G401 (cell line): ENCODE measurements at places on chromosomes 7 and 10.

- DNase-seq: no peak
These were observed 57.8 kb downstream of the BAMBI start for GRCh38 chr10:28734938-28735759.

DNA sequence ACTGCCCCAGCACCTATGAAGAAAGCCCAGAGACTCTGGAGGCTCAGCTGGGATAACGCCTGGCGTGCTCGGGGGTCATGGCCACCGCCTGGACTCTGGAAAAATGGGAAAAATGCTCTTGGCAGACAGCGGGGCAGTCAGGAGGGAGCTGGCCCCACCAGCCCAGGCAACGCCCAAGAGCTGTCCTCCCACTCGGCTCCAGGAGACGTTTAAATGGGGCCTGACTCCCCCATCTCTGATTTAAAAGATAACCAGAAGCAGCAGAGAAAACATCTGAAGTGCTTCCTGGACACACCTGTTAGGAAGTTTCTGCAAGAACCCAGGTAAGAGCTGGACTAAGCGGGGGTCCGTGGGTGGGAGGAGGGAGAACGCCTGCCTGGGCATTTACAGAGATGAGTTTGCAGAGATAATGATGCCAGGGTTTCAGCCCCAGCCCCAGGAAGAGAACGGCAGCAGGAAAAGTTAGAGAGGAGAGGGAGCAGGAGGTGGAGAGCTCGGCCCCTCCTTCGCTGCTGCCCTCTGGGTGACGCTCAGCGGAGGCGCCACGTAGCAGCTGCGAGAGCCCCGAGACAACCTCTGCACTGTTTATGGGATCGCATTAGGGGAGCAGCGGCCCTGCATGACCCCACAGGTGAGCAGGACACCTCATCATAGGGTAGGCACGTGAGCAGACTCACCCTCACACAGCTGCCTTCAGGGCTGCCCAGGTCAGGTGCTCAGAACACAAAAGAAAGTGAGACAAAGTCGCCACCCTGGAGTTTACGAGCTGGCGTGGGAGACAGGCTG, 83.5 kb upstream of the INSIG1 start:
- DNase-seq: no peak

- DNase-seq: no peak
These were observed 35.3 kb upstream of the KCNIP2 start for GRCh38 chr10:101878869-101879268.

DNA sequence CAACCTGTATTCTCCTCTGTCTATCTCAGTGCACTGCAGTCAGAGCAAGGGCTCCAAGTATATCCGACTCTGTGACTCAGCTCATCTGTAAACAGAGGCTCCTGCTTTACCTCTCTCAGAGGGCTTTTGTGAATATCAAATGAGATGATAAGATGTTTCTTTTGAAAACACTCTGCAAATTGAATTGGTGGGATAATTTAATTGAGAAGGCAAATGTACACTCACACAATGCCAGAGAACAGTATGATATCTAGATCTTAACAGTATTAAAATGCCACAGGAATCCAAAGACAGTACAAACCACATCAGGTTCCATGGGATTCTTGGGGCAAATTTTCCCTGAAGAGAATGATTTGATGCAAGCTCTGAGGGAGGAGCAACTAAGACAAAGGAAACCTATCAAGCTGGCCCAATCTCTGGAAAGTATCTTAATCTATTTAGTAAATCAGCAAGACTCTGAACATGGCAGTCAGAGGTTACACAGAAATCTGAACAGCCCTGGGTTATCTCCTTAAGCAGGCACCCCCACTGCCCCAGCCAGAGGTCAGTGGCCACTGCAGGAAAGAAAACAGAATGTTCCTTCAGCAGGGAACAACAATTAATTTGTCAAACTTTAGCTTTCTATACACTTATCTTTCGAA, 45.9 kb downstream of the DOCK4 start:
- DNase-seq: peak; percentile 56

GRCh38 chr10:46288601-46289206, 1.9 kb downstream of the ANTXRL start:
- DNase-seq: no peak

DNA sequence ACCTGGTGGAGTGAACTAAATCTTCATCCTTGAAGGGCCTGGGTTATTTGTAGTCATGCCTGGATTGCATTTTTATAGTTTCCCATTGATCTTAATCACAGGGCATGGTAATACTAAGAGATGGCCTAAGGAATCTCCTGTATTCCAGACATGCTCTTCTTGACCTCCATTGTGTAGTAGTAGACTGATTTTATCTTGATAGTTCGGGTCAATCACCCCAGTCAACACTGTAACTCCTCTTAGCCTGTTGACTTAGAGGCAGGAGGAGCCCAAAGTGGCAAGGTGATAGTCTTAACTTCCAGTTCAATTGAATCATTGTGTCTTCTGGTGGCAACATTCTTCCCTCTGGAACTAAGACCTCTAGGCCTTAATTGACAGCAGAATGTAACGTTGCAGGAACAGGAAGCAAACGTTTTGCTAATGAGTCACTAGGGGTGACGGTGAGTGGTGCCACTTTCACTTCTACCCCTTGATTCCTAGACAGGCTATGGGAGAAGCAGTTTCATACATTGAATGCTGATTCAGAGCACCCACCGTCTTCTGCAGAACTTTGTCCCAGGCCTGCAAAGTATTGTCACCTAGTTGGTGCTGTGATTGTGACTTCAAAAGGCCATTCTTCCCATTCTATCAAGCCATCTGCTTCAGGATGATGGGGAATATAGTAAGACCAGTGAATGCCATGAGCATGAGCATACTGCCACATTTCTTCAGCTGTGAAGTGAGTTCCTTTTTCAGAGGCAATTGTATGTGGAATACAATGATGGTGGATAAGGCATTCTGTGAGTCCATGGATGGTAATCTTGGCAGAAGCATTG, 24.0 kb upstream of the PAPSS2 start:
- DNase-seq: no peak

DNA sequence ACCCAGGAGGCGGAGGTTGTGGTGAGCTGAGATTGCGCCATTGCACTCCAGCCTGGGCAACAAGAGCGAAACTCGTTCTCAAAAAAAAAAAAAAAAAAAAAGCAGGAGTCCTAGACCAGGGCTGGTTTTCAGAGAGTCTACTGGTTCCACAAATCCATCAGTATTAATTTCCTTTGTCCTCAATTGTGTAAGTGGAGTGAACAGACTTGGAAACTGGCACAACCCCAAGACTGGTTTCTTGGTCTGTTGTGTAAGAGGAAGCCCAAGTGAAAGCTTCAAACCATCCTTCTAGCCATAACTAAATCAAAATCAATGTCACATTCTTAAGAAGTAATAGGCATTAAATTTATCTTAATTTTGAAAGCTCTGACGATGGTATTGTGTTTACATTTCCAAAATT, 213.6 kb downstream of the DGKI start:
- peak; percentile 7 for DNase-seq

GRCh38 chr10:82477776-82478175, 602.8 kb downstream of the NRG3 start:
- DNase-seq: no peak

- no peak for DNase-seq
These were observed 35.3 kb downstream of the RASGEF1A start for GRCh38 chr10:43231523-43232078.

DNA sequence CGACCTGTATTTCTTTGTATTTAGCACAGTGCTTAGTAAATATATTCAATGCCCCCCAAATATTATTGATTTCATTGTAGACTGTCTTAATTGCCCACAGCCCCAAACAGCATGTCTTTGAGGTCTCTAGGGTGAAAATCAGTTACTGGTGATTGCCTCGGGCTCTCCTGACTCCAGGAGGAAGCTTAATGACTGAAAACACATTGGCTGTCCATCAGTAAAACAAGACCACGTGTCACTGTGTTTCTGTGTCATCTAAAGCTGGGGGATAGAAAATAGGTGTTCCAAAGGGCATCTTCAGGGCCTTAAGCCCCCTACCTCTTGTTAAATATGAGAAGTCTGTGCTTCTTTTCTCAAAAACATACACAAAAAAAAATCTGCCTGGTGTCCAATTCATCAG, 67.9 kb downstream of the CACNA2D1 start:
- no peak for DNase-seq

- no peak for DNase-seq
These were observed 280.8 kb downstream of the ZEB1 start for GRCh38 chr10:31599626-31600504.
